SIG-M5 (cell line): ENCODE measurements at places on chromosomes 5 and 9.

- no peak for DNase-seq
Measured at GRCh38 chr9:7259544-7260241, 501.9 kb downstream of the KDM4C start.

- no peak for DNase-seq
Measured at GRCh38 chr5:151254556-151254955, 1.6 kb downstream of the GM2A start.

DNA sequence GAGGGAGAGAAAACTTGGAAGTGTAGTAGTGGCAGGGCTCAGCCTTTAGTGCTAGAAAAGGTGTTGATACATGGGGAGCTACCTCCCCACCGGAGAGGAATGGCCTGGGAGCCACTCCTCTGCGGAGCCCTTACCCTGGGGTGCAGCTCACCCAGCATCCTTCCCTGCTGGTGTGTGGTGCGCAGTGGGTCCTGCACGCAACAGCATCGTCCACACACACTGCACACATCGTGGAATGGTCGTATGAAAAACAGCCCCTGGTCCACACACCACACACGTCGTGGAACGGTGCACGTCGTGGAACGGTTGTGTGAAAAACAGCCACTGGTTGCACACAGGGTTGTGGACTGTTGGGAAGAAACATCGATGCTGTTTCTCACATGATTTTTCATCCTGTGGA lies 16.1 kb upstream of the AHRR start:
- DNase-seq: no peak

- DNase-seq: no peak
Measured at GRCh38 chr5:146880966-146881365, 2.4 kb upstream of the PPP2R2B start.

DNA sequence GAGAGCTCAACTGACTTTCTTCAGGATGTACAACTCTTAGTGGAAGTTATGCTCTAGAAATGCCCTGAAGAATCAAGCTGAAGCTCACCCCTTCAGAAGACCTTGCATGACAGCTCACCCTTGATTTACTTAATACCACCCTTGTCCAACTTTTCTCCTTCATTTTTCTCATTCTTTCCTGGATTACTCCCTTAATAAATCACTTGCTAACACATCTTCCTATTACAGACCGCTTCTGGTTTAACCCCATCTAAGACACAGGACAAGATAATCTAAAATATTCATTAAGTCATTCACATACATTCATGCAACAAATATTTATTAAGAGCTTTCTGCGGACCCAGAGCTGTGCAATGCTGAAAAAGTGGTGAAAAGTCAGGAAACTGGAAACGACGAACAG lies 630.7 kb upstream of the RORB start:
- no peak for DNase-seq

- no peak for DNase-seq
Measured at GRCh38 chr9:121260457-121261106, 7.4 kb upstream of the GSN start.

DNA sequence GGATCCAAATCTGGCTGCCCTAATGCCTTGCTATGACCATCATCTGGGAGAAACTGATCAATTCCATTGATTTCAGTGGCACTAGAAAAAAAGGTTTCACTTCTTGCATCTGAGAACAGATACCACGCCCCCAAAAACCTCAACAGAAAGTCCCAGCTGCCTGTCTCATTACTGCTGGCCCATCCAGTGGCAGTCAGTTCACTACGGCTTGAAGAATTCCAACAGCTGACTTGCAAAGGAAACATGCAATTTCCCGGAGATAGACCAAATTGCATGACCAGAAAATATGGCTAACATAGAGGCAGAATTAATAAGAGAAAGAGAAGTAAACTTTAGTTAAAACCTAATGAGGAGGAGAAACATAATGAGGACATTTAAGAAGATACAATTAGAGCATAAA lies 48.6 kb downstream of the UGCG start:
- no peak for DNase-seq

GRCh38 chr9:69395718-69396117 lies 70.7 kb downstream of the ENTREP1 start:
- DNase-seq: no peak

DNA sequence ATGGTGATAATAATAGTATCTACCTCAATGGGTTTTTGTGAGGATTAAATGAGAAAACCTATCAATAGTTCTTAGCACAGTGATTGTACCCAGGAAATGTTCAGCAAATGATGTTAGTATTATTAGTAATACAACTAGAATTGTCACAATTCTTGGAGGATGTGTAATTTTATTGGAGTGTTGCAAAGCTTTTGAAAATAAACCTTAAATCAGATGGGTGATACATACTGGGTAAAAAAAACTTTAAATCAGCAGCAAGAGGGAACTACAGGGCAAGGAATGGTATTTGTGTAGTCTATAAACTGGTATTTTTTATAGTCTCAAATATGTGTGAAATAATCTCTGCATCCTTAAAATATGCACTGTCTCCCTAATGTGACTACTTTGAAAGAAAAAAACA lies 371.6 kb downstream of the PIK3R1 start:
- DNase-seq: no peak

- DNase-seq: no peak
Measured at GRCh38 chr5:115181757-115182156, 12.0 kb upstream of the TRIM36 start.

- DNase-seq: no peak
Measured at GRCh38 chr5:173625673-173626504, 9.4 kb upstream of the BOD1 start.

DNA sequence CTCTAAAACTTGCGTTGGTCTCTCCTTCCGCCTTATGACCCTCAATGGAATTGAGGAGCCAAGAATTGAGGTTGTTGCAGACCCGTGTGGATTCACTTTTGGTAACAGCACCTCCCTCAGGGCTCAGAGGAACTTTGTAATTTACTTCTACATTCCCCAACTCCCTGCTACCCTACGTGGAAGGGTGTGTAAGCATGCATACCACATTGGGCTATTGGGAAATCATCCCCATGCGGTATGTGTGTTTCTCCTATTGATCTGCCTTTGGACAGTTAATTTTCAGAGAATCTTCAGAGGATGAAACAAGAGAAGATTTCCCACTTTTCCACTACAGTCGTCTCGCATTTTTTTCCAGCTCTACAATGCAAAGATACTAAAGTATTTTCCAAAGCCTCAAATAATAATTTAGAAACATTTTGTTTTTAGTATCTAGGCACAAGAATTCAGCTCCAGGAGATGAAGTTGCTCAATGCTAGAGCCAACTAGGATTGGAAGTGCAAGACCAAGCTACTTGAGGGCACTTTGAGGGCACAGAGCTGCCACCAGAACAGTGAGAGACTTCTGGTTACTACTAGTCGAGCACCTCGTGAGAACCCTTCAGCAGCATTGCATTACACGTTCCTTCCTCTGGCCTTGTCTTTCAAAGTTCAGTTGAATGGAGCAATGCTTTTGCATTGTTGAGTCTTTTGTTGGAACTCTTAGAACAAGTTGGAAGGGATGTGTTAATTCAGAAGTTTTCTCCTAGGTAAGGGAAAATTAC lies 3.4 kb downstream of the C1QTNF3 start:
- no peak for DNase-seq

DNA sequence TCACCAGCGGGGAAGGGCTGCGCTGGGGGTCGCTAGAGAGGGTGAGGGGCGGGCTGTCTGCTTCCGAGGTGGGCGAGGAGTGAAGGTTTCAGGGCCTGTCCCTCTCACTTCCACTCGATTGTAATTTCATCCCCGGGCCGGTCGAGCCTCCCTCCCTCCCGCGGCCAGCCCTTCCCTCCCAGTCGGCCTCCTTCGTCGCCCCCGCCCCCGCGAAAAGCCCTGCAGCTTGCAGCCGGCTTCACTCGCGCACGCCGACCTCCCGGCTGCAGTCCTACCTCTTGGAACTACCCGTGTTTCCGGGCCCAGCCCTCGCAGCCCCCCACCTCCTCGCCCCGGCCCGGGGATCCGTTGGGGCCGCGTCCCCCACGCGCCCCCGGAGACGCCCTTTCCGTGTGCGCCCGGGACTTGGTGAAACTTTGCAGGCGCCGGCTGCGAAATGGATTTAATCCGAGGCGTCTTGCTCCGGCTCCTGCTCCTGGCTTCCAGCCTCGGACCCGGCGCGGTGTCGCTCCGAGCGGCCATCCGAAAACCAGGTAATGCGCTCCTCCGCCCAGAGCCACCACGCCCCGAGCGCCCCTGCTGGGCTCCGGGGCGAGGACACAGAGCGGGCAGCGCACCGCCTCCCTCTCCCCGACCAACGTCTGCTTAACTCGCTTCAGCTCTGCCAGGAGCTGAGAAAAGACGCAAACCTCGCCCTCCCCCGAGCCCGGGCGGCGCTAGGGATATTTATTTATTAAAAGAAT lies at the start of gene EGFLAM:
Gene EGFLAM (plus strand): TSS at position 241 of the 743 bp plus-strand sequence. CDS start 196 bp downstream, at position 437.
- no peak for DNase-seq

DNA sequence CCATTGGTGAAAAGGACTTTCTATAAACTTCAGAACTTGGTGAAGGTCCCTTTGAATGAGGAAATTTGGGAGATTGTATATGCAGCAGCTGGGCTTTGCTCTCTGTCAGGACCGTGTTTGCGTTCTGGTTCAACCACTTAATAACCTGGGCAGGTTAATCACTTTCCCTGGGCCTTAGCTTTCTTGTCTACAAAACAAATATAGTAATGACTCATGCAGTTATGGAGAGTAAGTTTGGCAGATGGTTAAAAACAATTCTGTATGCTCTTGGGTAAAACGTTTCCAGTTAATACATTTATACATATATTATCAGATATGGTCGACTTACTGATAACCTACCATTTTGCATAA lies 197.0 kb downstream of the ARHGEF28 start:
- no peak for DNase-seq

- DNase-seq: no peak
Measured at GRCh38 chr5:41346609-41347008, 133.3 kb upstream of the C6 start.

DNA sequence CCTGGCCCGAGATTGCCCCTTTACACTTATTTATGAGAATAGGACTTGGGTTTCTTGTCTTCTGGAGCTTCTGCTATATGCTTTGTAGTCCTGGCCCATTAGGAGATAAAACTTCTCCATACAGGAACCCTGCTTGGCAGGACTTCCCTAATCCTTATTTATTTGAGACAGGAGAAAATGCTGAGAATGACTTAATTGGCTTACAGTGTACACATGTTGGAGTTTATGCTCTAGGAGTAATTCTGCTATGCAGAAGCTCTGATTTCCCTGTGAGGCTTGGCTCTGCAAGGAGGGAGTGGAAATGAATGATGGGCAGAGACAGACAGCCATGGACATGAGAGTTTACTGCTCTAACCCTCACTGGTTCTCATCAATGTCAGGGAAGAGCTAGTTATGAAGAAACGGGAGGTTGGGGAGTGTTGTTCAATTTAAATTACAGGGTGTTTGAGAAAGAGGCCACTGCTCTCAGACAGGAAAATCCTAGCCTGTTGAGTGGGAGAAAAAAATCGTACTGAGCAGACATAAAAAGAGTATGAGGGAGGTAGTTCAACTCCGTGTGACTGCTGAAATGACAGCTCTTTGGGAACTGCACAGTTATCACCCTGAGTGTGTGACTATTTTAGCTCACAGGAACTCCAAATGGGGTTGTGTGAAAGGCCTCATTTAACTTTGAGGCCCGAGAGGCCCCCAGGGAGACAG lies 37.5 kb downstream of the ACTBL2 start:
- no peak for DNase-seq

DNA sequence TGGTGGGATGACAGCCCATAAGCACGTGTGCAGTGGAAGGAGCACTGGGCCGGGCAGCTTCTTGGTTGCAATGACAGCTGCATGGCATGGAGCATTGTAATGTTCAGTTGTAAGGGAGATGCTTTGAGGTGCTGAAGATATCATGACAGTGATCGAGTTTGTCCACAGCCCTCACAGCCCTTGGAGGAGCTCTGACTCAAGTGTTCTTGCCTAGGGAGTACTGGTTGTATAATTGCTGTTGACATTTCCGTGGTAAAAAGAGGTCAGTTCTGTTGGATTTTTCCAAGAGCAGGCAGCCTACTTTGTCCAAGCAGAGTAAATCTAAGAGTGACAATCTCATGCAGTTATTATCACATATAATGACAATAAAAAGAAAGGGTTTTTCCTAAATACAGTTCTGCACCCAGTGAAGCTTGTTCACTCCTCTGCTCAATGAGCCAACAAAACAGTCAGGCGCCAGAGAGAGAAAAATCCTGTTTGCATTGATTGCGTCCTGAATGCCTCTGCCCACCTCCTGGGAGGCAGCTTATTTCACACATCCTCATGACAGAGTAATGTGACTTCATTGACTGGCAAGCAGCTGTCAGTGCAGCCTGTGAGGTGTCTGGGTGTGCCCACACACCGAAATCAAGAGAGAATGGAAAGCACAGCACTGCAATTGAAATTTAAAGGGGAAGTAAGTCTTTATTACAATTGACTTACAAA lies 248.0 kb downstream of the NTRK2 start:
- DNase-seq: no peak

- no peak for DNase-seq
Measured at GRCh38 chr9:36039696-36040095, 3.0 kb downstream of the RECK start.

DNA sequence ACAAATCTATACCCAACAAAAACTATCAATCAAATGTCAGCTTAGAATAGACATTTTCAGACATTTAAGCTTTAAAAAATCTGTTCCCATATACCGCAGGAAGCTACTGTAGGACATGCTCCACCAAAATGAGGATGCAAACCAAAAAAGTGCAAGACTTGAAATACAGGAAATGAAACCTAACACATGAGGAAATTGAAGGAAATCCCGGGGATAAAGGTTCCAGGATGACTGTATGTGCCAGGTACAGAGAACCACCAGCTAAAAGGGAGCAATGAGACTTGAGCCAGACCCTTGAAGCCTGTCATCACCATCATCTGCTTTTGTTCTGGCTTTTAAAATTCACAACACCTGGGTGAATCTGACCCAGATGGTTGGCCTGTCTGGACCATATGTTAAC lies 21.4 kb downstream of the DIAPH1 start:
- DNase-seq: no peak

DNA sequence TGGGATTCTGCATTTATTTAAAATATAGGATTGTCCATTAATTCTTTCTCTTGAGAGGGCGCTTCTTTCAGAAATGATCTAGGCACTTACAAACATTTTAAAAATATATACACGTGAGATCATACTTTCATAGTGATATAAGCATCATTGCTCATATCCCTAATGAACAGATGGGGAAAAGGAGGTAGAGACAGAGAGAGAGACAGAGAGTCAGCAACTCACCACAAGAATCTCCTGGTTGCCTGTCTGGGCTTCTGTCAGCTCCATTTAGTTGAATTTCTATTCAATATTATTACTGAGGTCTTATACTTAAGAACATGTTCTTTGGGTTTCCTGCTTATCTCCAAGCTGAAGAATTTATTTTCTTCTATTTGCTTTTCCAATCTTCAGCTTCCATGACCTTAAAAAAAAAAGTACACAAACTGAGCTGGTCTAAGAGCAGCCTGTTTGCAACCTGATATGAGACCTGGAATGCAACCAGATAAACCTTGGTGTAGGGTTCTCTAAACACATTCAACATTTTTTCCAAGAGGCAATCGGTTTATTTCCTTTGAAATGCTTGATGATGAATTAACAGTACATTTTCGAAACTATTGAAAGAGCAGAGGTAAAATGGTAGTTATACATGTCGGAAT lies 51.6 kb upstream of the LIFR start:
- no peak for DNase-seq

DNA sequence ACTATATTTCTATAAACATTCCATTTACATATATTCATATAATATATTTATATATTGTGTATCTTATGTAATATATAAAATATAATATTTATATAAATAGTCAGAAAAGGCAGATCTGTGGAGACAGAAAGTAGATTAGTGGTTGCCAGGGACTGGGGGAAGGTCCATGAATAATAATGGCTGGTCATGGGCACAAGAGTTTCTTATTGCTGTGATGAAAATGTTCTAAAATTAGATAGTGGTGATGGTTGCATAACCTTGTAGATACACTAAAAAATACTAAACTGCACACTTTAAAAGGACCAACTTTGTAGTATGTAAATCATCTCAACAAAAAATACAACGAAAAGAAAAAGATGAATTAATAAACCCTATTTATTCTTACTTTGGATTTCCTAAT lies 47.3 kb downstream of the NUP155 start:
- no peak for DNase-seq
